ENCODE measurements at places on chromosomes 3 and 15. TPM values are rescaled to one million over a fixed set of nuclear protein-coding genes. Genes with fewer than 3 reads are reported as not detected.

DNA sequence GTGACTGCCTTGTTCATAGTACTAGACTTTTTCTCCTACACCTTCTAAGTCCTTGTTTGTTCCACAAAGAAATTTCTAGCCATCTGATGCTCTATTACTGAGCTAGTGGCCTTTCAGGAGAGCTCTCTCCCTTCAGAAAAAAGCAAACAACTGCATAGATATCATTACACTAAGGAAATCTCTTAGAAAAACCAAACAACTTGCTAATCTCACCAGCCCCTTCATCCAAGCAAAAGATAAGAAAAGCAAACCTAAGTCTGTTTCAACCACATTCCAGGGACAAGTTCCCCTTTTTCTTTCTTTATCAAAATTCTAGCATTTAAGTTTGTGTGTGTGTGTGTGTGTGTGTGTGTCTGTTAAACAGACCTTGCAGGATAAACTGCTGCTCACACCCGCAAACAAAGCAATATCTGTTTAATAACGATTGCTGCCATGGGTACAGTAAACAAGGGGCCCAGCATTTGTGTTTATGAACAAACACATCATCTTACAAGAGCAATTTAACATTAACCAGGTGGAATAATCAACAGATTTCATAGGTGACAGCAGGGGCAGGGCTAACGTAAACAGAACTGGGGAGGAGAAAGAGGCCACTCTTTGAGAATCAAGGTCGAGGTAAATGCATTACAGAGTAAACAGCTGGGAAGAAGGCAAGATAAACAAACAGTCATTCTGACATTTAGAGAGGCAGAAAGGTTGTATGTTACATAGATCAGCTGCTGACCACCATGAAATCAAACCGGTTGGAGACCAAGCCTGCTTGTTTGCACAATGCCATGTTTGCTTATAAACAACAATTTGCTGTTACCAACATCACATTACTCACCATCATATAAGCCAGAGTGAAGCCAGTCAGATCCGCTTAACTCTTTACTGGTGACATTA lies 375.1 kb downstream of the FOXP1 start:
- DNase-seq, result peak; percentile 18

GRCh38 chr3:16767006-16767405 lies 117.7 kb upstream of the PLCL2 start:
- DNase-seq, result no peak

The WDR93 gene
- 0.47 TPM for total RNA-seq

DNA sequence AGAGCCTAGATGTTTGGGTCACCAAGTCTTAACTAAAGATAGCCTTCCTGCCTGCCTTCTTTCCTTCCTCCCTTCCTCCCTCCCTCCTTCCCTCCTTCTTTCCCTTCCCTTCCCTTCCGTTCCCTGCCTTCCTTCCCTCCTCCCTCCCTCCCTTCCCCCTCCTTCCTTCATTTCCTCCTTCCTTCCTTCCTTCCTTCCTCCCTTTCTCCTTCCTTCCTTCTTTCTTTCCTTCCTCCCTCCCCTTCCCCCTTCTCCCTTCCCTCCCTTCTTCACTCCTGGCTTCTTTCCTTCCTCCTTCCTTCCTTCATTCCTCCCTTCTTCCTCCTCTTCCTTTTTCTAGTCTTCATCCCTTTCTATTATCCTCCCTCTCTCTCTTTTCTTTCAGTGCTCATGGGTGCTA lies 2.0 kb downstream of the DNAJB8 start:
- no peak for DNase-seq

The LRRC3B gene
- not detected for total RNA-seq

DNA sequence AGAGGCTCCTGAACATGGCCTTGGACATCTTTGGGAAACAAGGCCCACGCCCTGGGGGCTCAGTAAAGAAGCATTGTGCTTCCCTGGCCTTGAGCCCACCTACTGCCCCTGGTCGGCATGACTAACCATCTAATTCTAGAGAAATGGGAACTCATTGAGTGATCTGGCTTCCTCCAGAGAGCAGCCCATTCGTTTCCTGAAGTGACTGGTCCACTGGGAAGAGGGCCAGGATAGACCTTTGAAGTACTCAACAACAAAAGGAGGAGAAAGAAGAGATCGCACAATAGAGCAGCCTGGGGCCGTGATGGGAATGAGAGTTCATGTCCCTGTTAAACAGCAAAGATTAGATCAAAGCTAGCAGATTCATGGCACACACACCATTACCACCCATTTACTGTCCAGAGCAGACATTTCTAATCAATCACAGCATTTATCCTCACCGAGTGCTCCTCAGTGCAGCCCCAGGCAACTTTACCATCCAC lies 514.4 kb upstream of the PROK2 start:
- DNase-seq, result peak; percentile 61

Data from MCF 10A (cell line).